ENCODE measurements at places on chromosomes 6 and 20. TPM values are rescaled to one million over a fixed set of nuclear protein-coding genes. Genes with fewer than 3 reads are reported as not detected.

Gene NKAPL
- total RNA-seq, result 1.2 TPM

Gene CST5
- total RNA-seq, result not detected

Gene EYA2
- total RNA-seq, result not detected

Gene TMEM14B
- total RNA-seq, result 83.9 TPM

Gene BPI
- total RNA-seq, result not detected

Gene RALGAPA2
- total RNA-seq, result 28.2 TPM

Gene SSTR4
- not detected for total RNA-seq

Gene HRH3
- not detected for total RNA-seq

Gene EDN1
- total RNA-seq, result 0.47 TPM

DNA sequence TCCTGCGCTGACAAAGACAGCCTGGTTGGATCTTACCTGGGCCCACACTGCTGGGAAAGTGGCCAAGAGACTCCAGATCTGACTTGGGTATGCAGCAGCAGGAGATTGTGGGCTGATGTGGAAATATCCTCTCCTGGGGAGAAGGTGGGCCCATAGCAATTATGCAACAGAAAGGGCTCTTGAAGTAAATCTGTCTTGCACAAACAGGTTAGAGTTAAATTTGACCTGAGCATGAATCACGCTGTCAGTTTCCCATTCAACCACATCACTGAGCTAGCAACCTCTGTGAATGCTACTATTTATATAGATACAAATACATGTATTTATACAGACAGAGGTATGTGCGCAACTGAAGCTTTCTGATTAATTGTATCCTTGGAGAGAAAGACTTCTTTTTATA is 28.3 kb upstream of the PDYN start:
- DNase-seq, result no peak

DNA sequence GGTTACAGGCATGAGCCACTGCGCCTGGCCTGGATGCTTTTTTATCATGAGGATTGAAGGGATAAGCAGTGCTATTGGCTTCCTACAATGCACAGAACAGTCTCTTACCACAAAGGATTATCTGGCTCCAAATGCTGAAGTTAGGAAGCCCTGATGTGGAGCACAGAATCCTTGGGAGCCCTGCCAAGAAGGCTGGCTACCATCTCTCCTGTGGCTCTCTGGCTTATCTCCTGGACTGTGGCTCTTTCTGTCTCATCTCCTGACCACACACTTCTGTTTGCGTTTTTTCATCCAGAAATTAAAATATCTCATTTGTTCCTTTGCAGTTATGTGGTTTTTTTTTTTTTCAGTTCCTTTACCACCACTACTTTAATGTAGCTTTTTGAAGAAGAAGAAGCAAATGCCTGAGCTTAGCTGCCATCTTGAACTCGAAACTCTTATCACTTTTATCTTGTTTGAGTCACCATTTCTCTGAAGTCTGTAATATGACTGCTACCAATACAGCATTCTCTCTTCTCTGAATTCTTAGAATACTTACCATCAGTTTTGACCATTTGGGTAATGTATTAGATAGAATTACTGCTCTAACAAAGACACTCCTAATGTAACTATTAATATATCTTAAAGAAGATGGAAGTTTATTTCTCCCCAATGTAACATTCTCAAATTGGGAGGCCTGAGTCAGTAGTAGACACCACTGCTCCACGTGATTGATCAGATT is 1044.7 kb downstream of the KIF16B start:
- no peak for DNase-seq

- DNase-seq, result no peak
Observed at GRCh38 chr6:45955597-45955996, 60.1 kb downstream of the CLIC5 start.

DNA sequence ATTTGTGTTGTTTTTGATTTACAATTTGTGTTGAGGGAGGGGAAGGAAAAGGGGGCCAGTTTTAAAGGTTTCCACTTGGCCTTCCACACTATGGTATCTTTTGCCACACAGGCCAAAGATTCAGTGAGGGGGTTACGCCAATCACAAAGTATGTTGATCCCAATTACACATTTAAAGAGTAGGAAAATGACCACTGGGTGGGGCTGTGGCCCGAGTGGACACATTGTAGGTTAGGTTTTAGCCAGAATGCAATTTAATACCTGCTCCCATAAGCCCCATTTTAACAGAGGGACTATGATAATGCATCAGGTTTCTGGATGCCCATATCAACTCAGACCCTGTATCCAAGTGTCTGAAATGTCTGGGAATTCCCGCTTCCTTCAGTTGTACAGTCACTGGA is 15.6 kb downstream of the VGLL2 start:
- DNase-seq, result no peak

DNA sequence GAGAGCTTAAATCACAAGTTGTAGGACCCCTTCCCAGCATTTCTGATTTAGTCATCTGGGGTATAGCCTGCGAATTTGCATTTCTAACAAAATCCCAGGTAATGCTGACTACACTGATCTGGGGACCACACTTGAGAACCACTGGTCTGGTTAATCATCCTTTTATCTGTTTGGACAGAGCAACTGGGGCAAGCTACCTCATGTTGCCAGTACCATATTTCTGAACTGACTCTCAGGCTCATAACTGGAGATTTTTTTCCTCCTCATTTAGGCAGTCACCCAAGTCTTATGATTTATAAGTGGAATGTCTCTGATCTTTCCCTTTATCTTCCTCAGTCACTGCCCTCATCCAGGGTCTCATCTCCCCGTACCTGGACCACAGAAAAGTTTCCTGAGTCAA is 12.0 kb upstream of the GTF3C6 start:
- DNase-seq, result no peak

DNA sequence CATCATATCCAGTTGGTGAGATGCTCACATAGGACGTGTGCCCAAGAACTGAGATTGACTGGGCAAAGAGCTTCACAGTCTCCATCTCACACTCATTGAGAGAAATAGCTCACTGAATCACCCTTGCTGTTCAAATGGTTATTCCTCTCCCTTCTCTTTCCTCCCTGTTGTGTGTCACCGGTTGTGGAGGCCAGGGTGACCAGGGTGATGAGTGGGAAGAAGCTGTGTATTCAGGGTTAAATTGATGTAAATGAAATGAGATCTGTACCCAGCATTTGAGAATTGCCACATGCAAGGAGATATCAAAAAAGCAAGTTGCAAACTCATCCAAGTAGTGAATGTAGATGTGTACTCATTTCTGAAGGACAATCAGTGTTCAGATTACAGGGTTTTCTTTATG is 36.6 kb upstream of the VAPB start:
- DNase-seq, result no peak

- DNase-seq, result no peak
Observed at GRCh38 chr6:152300517-152300916, 336.6 kb downstream of the SYNE1 start.

DNA sequence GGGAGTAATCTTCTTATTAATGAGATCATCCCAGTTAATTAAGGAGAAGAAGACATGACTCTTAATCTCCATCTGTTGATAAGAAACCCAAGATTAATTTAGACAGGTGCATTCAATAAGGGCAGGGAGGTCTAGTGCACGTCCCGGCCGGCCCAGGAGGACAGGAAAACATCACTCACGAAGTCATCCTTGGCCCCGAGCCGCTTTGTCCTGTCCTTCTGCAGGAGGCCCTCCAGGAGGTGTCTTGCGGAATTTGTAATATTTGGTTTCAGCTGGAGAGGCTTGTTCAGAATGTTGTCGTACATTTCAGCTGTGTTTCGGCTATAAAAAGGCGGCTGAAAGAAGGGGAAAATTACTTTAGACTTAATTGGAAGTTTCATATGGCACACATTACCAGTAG is 118.4 kb upstream of the SLC2A12 start:
- no peak for DNase-seq

DNA sequence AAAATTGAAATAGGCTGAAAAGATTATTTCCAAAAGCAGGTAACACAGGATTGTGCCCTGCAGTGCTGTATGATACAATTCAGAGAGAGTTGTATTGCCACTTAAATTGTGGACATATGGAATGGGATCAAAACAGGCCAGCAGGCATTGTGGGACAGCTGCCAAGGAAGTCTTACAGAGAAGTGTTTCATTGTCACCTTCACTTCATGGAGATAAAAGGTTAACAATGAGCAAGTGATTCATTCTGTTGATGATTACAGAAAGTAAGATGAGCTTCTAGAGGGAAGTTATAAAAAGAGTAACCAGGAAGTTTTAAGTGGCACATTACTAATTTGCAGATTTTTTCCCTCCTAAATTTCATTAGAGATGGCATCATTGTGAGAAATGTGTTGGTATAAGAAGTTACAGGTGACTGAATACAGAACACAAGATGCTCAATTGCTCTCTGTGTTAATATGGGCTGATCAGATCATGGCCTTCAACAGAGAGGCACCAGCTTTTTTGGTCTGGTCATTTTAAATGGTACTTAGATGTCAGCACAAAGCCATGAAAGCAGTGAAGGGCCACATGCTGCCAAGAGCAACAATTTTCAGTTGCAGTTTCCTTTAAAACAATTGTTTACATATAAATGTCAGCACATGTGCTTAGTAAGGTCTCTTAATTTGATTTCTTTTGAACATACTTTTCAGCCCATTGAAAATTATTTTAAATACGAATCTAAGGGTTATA is 402.5 kb upstream of the FKBP1C start:
- no peak for DNase-seq

GRCh38 chr6:143539734-143540133 is 28.2 kb upstream of the FUCA2 start:
- DNase-seq, result no peak

DNA sequence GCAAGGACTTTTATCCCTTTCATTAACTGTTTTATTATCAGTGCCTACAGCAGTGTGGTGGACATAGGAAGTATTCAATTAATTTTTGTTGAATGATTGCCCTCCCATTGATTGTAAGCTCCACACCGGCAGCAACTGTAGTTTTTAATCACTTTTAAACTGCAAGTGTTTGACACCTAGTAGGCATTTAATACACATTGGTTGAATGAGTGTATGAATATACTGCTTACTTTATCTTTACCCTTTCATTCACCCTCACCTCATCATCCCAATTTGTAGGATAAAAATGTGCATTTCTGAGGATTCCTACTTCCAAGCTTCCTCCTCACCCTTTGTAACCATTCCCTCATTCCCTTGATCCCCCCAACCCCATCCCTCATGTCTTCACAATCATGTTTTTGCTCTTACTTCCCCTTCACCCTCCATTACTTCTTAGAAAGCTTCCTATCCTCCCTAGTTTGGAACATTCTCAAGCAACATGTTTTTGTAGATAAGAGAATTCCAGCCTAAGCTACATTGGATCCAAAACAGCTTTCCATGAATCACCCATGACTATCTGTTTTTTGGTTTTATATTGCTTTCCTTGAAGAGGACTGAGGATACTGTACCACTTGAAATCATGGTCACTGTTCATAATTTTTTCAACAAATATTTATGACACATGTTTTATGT is 955 bp upstream of the SLC26A8 start:
- no peak for DNase-seq

- no peak for DNase-seq
Observed at GRCh38 chr6:139982652-139983295, 608.3 kb upstream of the CITED2 start.

- no peak for DNase-seq
Observed at GRCh38 chr6:41546866-41547798, 951 bp downstream of the FOXP4 start.

GRCh38 chr6:81547149-81547548 is 205.3 kb downstream of the TENT5A start:
- no peak for DNase-seq

- DNase-seq, result no peak
Observed at GRCh38 chr6:27593200-27593818, 120.4 kb upstream of the ZNF184 start.

DNA sequence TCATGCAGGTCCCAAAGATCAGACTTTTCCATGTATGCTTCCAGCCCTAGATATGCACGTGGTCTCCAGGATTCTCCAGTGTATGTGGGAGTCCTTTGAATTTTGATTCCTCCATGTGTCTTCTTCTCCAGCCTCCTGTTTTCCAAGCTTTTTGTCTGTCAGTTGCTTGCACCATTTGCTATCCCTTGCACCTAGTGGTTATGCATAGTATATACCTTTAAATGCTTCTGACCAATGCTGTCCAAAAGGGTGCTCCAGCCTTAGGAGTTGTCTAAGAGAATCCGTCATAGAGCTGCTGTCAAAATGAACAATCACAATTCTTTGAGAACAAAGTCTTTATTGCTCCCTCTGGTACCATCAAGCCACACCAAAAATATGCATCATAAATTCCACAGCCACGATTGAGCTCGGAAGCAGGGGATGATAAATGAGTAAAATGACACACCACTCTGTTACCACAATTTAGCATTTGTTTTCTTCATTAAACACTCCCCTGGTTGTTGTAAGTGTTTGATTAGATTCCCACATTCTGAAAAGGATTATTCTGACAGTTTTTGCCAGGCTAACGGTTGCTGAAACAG is 706.2 kb upstream of the GJE1 start:
- DNase-seq, result no peak

DNA sequence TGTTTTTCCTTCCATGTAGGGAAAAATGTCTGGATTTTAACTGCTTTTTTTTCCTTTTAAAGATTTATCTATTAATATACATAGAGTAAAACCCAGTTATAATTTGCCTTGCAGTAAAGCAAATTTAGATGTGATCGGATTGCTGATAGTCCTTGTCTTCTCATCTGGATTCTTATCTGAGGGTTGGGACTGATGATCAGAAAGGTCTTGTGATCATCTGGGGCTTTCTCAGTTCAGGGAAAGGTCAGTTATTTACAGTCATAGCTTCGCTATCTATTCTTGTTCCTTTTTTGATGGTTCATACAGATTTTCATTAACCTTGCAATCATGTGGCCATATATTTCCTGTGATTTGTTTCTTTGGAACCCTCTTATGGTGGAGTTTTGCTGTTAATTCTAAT is 63.8 kb upstream of the CLDN20 start:
- no peak for DNase-seq

DNA sequence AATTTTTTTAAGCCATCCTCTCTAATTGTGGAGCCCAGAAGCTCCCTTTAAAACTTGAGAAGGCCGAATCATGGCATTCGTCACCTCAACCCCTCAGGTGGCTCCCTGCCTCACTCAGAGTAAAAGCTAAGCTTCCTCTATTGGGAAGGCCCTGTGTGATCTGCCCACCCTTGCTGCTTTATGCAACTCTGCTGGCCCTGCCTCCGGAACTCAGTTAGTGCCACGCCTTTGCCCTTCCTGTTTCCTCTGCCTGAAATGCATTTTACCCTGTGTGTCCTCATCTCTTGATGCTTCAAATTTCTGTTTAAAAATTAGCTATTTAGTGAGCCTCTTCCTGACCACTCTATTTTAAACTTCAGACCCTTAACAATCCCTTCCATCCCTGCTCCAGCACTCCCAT is 5.7 kb downstream of the PACRG start:
- DNase-seq, result no peak

- DNase-seq, result no peak
Observed at GRCh38 chr6:149503276-149503675, 18.5 kb upstream of the ZC3H12D start.

- no peak for DNase-seq
Observed at GRCh38 chr20:18684775-18685174, 96.9 kb downstream of the DTD1 start.

DNA sequence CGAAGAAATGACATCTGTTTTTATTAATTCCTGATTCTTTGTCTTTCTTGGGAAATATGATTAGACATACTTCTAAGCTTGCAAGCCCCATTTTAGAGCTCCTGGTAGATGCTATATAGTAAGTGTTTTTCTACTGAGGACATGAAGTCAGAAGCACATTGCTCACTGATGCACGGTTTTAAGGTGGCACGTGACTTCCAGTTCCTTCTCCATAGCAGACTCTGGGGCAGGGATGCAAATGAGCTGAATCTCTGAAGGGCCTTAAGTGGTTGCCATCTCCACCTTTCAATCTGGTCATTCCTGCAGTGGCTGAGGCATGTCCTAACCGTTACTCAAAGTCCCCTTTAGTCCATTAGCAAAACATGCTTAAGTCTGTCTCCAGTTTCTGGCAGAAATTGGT is 421.2 kb upstream of the HTR1E start:
- DNase-seq, result no peak

- DNase-seq, result no peak
Observed at GRCh38 chr6:43789447-43789846, 19.4 kb downstream of the VEGFA start.
